Activated CD8-positive, alpha-beta memory T cell treated with anti-CD3 and anti-CD28 coated beads for 48 hours (primary cell): ENCODE measurements at places on chromosomes 3 and 15.

GRCh38 chr15:73981761-73982221, 10.3 kb downstream of the STOML1 start:
- DNase-seq = no peak

GRCh38 chr3:78091478-78092119, 1051.7 kb downstream of the ROBO2 start:
- DNase-seq = no peak

DNA sequence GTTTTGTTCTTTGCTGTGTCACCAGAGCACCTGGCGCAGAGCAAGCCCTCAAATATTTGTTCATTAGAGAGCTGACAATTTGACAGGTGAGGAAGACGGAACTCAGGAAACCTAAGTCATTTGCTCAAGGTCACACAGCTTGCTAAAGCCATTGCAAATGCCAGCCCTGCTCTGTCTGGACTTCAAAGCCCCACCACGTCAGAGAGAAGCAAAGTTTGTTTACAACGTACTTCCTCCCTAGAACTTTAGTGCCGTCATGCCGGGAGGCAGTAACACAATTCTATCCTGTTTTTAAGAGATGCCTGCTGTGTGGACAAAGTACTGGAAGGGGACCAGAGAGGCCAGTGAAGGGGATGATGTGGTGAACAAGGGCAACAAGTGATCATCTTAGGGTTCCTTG, 216.6 kb upstream of the PRICKLE2 start:
- DNase-seq = no peak

- no peak for DNase-seq
These were observed 12.8 kb downstream of the DCUN1D1 start for GRCh38 chr3:182967218-182968204.

DNA sequence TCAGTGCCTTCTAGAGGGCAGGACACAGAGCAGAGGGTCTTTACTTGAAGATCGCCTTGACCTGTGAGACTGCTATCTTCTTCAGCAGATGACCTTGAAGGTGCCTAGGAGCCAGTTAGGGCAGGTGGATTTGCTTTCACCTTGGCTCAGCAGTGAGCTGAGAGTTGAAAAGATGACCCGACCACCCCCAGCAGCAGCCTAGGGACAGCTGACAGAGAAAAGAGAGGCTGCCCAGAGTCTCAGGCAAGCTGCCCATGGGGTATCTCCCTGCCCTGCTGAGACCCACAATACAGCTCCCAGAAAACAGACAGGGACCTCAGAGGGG, 453 bp upstream of the LTF start:
- no peak for DNase-seq

- DNase-seq = no peak
These were observed 299 bp downstream of the PAQR9 start for GRCh38 chr3:142963234-142963515.

DNA sequence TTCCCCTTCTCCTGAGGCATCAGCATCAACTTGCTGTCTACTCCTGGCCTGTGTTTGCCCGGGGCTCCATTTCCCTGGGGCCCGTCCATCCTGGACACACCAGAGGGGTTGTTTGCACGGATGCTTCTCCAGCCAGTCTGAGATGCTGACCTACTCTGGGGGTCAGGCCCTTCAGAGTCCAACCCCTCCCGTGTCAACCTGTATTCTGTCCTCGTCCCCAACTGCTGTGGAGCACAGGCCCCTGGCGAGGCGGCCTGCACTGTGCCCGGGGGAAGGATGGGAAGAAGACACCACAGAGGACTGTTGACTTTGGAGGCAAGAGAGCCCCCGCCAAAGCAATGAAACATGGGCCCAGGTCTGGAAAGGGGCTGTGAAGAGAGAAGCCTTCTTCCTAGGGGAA, 25.8 kb downstream of the ALS2CL start:
- DNase-seq = no peak

- no peak for DNase-seq
These were observed 1.1 kb upstream of the NLGN1 start for GRCh38 chr3:173396191-173397041.
